Activated B cell treated with CpG ODN at 0.5 μM for 24 hours (primary cell): ENCODE measurements at places on chromosomes 5 and 9. TPM values are rescaled to one million over a fixed set of nuclear protein-coding genes. Genes with fewer than 3 reads are reported as not detected.

The IRX4 gene
- total RNA-seq: not detected in 2 replicates

- DNase-seq: peak; percentile 35
Measured at GRCh38 chr5:56763711-56764466, 51.5 kb upstream of the MAP3K1 start.

GRCh38 chr9:38652044-38652443 lies 31.6 kb upstream of the ANKRD18A start:
- DNase-seq: no peak

GRCh38 chr5:64880821-64881220 lies 112.1 kb downstream of the CWC27 start:
- no peak for DNase-seq
